ENCODE measurements at places on chromosomes 6 and 20.

- DNase-seq: no peak
Measured at GRCh38 chr6:1672379-1672778, 62.7 kb downstream of the FOXC1 start.

GRCh38 chr20:38302786-38303185 lies 1.2 kb upstream of the BPI start:
- DNase-seq: no peak

DNA sequence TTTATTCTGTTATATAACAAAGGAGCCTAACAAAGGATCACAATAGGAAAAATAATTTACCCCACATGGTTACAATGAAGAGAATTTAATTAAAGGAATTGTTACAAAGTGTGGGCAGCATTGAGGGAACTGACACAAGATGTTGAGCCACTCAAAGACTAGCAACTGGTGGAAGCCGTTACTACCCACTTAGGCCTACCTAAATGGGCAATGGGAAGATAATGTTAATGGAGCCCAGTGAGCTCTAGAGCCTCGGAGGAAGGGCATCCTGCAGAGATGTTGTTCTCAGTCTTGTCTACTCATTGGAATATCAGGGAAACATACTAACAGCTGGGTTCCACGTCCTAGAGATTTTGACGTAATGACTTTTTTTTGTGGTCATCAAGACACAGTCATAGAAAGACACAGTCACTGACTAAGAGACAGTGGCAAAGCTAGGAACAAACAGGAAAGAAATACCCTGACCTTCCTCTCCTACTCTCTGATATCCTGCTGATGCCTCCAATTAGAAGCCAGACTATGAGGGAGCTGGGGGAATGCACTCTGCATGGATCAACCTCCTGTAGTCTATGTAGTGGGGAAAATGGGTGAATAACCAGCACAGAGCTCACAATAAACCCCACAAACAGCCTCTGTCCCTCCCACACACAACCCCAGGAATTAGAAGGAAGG lies 523.8 kb upstream of the FLRT3 start:
- no peak for DNase-seq

- no peak for DNase-seq
Measured at GRCh38 chr20:18639501-18639979, 51.7 kb downstream of the DTD1 start.

GRCh38 chr20:32682508-32682987 lies 8.8 kb upstream of the C20orf203 start:
- DNase-seq: no peak

DNA sequence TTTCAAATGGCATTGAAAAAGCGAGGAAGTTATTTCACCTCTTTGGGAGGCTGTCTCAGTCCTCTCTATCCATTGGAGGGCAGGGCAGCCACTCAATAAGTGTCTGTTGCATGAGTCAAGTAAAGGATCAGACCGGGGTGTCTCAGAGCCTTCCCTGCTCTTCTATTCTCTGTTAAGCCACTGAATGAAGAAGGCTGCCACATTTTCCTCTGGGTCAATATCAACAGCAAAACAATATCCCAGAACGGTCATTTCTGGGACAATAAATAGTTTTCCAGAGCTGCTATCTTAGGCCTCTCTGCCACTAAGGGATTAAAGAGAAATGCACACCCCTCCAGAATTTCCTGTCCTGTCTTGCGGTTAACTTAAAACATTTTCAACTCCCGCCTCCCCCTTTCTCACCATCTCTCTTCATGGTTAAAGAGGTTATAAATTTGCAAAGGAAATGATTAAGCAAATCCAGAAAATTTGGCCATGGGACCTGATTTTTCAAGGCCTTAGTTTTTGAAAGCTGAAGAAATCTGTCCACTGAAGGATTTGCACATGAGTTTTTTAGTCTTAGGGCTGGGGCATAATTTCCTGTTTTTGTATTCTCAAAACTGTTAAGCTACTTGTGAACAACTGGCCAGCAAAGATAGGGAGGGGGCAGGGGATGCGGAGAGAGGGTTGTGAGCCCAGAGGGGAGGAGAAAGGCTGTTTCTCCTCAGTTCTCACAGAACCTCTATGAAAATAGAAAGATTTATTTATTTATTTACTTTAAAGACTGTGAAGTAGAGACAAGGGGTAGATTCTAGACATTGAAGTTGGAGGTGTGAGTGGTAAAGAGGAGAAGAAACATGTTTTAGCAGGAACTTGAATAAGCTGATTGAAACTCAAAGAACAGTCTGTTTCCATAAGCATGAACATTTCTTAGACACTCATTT lies 135.7 kb downstream of the BCAS1 start:
- DNase-seq: no peak

DNA sequence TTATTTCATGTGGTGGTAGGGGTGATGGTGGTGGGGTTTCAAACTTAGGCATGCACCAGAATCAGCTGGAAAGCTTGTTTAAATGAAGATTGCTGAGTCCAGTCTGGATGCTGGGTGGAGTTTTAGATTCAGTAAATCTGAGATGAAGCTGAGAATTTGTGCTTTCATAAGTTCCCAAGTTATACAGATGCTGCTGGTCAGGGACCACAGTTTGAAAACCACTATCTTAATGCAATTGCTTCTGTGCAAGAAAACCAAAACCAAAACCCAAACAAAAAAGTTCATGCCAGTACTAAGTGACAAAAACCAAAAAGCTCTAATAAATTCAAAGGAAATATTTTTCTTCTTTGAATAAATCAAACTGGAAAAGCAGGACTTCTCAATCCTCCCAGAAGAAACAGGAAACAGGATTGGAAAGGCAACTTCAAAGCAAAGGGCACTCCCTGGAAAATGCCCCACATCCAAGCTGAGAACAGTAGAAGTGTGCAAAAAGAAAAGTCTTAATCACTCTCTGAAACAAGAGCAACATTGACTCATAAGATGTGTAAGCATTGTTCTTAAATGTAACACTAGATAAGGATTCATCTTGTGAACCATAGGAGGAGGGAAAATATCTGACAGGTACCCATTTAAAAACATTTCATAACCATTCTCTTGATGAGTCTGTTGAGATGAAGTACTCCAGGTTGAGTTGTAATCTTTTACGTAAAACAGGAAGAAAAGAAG lies 481.5 kb upstream of the HSF2 start:
- no peak for DNase-seq

DNA sequence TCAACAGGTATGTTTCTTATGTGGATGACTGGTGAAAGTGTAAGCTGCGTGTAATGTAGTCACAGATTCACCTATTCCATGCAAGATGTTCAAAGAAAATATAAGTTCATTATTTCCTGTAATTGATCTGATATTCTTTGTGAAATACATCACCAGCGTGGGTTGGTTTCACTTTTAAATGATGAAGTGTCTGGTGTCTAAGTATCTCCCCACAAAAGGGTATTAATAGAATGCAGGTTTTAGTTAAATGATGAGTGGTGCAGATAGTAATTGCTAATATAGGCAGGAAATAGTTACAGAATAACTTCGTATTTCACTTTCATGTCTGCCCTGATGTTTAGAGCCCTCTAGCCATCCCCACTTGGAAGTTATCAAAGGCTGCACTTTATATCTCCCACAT lies 22.2 kb downstream of the PGBD1 start:
- no peak for DNase-seq

- DNase-seq: no peak
Measured at GRCh38 chr6:152380351-152380767, 256.8 kb downstream of the SYNE1 start.

DNA sequence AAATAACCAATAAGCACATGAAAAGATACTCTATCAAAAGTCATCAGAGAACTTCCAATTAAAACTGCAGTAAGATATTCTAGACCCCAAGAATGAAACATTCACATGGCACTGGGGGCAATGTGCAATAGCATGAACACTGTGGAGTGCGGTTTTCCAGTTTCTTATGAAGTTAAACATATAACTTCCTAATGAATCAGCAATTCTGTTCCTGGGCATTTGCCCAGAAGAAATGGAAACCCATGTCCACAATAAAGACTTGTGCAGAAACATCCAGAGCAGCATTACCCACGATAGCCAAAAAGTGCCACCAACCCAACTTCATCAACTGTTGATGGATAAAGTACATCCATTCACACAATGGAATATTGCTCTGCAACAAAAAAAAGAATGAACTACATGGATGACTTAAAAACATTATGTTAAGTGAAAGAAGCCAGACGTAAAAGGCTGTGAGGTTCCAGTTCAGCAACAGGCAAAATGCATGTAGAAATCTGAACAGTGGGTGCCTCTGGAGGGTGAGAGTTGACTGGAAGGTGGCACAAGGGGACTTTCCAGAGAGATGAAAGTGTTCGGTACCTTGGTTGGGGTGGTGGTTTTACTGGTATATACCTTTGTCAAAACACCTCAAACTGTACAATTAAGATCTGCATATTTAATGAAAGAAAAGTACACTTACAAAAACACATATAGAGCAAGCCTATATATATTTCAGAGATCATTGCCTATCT lies 207.2 kb upstream of the ECI2 start:
- DNase-seq: no peak

- DNase-seq: no peak
Measured at GRCh38 chr20:1858871-1859270, 36.3 kb upstream of the SIRPA start.

GRCh38 chr20:19828232-19828631 lies 70.2 kb downstream of the RIN2 start:
- DNase-seq: no peak

DNA sequence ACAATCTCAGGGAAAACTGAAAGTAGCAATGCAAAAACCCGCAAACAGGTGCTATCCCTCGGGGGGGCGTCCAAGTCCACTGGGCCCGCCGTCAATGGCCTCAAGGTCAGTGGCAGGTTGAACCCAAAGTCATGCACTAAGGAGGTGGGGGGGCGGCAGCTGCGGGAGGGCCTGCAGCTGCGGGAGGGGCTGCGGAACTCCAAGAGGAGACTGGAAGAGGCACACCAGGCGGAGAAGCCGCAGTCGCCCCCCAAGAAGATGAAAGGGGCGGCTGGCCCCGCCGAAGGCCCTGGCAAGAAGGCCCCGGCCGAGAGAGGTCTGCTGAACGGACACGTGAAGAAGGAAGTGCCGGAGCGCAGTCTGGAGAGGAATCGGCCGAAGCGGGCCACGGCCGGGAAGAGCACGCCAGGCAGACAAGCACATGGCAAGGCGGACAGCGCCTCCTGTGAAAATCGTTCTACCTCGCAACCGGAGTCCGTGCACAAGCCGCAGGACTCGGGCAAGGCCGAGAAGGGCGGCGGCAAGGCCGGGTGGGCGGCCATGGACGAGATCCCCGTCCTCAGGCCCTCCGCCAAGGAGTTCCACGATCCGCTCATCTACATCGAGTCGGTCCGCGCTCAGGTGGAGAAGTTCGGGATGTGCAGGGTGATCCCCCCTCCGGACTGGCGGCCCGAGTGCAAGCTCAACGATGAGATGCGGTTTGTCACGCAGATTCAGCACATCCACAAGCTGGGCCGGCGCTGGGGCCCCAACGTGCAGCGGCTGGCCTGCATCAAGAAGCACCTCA lies 166.3 kb downstream of the DTNBP1 start:
- no peak for DNase-seq

DNA sequence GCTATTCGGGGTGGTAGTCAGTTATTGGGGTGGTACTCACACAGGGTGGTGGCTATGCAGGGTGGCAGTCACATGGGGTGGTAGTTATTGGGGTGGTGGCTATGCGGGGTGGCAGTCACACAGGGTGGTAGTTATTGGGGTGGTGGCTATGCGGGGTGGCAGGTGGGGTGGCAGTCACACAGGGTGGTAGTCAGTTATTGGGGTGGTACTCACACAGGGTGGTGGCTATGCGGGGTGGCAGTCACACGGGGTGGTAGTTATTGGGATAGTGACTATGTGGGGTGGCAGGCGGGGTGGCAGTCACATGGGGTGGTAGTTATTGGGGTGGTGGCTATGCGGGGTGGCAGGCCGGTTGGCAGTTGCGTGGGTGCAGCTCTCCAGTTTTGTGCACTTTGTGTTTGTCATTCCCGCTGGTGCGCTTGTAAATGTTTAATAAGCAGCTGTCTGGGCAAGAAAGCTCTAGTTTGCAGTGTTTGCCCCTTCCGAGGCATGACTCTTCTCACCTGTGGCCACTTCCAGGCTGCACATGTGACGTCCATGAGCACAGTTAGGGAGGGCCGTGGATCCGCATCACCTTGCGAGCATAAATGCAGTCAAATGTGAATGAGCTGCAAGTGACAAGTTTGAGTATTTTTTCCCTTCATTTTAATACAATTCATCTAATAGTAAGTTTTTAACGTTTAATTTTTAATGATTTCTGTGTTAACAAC lies 219.0 kb upstream of the CST7 start:
- no peak for DNase-seq

- no peak for DNase-seq
Measured at GRCh38 chr6:83086751-83087150, 19.3 kb downstream of the DOP1A start.

- no peak for DNase-seq
Measured at GRCh38 chr6:159633196-159633595, 59.8 kb downstream of the SOD2 start.

DNA sequence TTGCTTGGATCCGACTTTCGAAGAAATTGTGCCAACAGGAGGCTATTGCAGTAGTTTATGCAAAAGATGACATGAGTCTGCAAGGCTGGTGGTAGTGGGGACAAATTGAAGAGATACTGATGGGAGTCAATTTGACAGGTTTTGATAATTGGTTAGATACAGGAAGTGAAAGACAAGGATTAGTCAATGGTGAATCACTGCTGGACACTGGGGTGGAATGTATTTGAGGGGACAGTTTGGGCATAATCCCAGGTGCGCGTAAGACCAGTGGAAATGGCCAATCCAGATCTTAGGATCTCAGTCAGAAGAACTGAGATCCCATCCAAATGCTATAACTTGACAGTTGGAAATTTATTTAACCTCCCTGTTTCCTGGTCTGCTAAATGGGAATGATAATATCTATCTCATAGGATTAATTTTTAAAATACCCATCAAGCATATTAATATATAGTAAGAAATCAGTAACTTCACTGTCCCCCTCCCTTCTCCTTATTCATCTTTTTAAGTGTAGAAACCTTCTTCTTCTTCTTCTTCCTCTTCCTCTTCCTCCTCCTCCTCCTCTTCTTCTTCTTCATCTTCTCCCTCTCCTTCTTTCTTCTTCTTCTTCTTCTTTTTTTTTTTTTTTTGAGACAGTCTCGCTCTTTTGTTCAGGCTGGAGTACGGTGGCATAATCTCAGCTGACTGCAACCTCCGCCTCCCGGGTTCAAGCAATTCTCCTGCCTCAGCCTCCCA lies 30.9 kb upstream of the ERVFRD-1 start:
- no peak for DNase-seq

GRCh38 chr6:5202206-5202605 lies 58.5 kb downstream of the LYRM4 start:
- DNase-seq: no peak

DNA sequence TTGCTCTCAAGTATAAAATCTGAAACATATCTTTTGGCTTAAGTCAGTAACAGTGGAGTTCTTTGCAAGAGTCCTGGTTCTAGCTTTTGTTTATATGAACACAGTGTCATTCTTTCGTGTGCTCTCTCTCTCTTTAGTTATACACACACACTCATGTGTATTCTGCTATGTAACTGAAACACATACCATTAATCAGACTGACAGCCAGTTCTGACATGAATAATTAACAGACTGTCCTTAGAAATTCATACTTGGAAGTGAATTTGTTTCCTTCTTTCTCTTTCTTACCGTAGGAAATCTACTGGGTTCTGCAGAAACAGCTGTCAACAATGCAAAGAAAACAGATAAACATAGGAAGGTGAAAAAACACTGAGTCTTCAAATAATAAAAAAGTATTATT lies 2.5 kb downstream of the MCM9 start:
- no peak for DNase-seq
